ENCODE measurements at places on chromosomes 16 and 17.

DNA sequence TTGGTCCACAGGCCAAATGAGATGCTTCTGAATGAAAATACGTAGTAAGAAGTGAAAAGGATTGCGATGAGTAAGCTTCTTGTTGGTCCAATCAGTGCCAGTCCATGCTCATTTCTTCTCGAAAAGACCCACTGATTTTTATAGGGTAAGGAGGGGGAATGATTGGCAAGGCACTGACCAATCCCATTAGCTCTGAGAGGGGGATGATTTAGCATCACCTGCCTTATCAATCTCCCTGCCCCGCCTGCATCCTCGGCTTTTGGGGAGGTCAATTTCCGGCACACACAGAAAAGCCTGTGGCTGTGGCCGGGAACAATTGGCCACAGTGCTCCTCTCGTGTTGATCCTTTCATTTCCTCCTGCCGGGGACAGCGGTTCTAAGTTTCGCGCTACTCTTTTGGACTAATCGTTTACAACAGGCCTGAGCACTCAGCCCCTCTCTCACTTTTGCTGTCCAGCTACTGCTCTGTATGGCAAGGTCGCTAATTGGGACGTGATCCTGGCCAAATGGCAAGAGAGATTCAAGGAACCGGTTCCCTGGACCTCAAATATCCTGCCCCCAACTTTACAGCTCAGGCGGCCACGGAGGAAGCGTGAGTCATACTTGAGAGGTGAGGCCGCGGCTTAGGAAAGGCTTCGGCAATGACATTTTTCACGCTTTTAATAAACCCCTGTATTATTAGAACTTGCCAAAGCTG, 43.1 kb downstream of the TBX4 start:
- DNase-seq, result no peak

GRCh38 chr17:6498901-6499540, 54.8 kb downstream of the PIMREG start:
- no peak for DNase-seq

DNA sequence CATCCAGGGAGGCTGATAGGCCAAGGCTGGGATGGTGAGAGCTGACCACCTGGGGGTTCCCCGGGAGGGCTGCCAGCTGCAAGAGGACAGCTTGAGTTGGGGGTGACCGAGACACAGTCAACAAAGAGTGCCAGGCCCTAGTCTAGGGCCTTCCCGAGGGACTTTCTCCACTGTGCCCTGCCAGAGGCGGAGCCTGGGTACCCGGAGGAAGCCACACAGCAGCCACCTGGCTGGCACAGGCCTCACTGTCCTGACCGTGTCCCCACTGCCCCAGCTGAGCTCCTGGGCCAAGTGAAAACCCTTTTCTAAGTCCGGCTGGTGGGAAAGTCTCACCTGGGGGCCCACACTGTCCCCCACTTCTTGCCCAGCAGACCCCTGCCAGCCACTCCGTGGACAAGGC, 71.9 kb upstream of the GSE1 start:
- no peak for DNase-seq

GRCh38 chr17:51010173-51010675, 110.4 kb downstream of the SPAG9 start:
- no peak for DNase-seq

- DNase-seq, result no peak
These were observed 405 bp upstream of the CBLN1 start for GRCh38 chr16:49281843-49282642.

DNA sequence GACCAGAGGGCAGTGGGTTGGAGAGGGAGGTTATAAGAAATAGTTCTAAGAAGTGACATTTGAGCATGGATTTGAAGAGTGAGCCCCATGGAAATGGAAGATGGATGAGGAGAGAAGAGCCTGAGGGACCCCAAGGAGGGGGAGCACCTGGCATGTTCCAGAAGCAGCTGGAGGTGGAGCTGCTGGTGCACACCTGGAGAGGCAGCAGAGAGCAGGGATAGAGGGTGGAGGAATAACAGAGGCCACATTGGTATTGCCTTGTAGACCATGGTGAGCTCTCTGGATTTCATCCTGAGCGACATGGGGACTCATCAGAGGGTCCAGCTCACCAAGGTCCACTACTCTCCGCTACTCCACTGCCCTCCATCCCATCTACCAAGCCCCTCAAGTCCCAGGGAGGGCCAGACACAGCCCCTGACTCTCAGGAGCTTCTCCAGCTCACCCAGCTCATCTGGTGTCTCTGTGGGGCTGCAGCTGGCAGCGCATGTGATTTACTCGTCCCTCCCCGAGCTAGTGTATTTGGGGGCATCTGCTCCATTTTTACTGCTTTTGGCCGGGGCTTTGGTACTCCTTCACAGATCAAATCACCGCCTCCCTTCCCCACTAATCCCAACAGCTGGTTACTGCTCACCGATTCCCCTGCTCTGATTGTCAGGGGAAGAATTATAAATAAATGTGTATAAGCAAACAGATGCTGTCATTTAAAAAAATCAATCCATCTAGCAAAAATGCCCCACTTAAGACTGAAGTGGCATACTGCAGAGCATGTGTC, 22.1 kb upstream of the KDM8 start:
- DNase-seq, result no peak

GRCh38 chr17:75499313-75500022, 15.9 kb downstream of the CASKIN2 start:
- DNase-seq, result no peak

DNA sequence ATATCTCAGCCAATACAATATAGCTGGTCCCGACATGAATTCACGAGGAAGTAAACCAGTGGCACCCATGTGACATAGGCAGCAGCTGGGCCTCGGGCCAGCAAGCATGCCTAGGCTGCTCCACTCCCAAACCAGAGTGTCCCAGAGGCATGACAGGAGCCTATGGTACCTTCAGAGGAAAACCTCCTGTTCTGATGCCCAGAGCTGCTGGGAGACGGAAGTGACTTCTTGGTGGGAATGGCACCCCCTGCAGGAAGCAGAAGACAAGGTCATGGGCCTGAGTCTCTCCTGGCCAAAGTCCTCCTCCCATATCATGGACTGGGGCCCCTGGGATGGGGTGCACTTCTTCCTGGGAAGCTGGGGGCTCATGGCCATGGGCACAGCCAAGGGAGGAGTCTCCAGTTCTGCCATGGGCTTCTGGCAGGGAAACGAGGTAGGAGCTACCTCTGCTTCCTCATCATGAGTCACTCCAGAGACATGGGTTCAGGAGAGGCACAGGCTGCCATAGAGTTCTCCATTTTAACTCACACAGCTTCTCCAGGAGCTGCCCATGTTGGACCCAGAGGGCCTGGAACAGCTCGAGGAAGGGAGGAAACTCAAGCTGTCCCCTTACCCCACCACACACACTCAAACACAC, 13.4 kb downstream of the FBF1 start:
- DNase-seq, result no peak

- no peak for DNase-seq
These were observed 500.8 kb downstream of the MAF start for GRCh38 chr16:79099716-79100115.

GRCh38 chr17:28711723-28712031, at the start of gene PROCA1:
Gene PROCA1, minus strand, starts transcription at chr17:28711888. Its CDS starts 228 bp downstream, at chr17:28711660.
- DNase-seq, result no peak

DNA sequence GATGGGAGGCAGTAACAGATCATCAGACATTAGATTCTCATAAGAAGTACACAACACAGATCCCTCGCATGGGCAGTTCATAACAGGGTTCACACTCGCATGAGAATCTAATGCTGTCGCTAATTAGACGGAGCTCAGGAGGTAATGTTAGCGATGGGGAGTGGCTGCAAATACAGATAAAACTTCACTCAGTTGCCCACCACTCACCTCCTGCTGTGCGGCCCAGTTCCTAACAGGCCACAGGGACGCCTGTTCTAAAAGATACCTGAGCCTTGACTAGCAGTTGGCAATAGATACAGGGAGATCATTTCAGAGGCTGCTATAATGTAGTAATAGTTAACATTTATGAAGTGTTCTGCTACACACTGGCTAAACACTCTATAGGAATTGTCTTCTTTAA, 4.9 kb downstream of the PTRH2 start:
- DNase-seq, result no peak

DNA sequence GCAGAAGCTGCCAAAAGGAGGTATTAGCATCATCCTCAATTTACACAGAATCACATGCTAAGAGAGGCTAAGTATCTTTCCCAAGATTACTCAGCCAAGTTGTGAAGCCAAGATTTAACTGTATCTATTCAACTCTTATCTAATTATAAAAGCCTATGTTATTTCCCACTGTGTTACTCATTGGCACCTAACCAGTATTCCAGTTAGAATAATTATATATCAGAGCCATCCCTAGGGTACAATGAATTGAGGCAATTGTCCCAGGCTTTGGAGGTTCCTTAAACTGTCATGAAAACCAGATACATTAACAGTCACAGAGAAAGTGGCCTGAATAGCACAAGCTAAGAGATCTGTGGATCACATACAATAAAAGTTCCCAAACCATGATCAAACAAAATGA, 10.9 kb upstream of the AMFR start:
- DNase-seq, result no peak

DNA sequence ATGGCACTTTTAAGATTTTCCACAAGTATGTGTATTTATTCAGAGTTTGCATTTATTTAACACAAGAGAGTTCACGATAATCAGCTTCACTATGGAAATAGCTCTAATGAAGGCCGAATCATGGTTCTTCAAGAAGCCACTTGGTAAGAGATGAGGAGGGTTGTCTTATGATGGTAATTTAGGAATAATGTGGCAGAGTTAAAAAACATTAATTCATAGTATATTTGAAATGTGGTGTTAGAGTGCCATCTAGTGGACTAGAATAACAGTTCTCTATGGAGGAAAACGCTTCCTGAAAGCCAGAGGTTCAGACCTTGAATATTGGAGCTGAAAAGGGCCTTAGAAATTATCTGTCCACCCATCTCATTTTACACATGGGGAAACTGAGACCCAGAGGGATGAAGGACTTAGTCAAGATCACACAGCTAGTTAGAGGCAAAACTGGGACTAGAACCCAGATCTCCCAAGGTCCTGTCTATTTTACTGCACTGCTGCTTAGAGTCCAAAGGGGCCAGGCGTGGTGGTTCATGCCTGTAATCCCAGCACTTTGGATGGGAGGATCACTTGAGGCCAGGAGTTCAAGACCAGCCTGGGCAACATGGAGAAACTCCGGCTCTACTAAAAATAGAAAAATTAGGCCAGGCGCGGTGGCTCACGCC, 33.8 kb upstream of the KPNB1 start:
- DNase-seq, result no peak

DNA sequence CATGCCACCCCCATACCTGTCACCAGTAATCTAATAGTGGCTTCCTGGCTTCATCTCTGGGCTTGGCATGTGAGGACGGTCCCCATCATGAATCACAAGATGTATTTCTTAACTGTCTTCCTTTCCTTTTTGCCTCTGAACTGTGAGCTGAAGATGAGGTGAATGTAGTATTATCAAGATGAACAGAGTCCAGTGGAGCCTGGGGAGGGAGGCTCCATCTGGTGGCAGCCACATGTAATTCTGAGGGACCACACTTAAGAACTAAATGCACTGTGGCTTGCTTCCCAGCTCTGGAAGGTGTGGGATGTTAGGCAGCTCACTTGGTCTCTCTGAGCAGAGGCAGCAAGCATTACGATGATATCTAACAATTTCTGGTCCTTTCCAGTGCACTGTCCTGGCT, 354.9 kb upstream of the ASIC2 start:
- no peak for DNase-seq

- DNase-seq, result no peak
These were observed 24.2 kb downstream of the MPG start for GRCh38 chr16:102060-102855.

DNA sequence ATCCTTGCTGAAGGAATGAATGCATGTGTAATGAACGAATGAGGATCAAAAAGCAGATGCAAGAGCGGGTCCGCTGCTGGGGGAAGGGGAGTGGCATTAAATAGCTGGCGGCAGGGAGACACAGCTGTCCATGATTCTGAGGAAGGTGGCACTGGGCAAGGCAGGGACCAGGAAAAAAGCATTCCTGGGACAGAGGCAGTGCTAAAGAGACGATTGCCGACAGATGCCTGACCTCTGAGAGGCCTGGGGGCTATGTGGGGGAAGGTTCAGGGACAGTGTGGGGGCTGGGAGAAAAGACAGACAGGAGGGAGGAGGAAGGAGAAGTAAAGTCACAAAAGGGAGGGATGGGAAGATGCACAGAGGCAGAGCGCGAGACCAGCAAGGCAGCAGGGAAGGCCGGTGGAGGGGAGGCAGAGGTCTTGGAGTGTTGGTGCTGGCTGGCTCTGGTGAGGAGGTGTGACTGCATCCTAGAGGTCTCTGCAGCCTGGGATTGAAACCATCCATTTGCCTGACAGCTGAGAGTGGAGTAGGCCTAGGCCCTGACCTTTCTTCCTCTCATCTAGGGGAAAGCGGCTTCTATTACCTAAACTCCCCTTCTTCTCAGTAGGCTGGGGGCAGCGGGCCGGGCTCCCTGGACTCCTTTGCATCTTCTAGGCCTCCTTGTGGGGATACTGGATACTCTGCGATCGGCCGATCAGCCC, 109.9 kb downstream of the SDK2 start:
- DNase-seq, result no peak

GRCh38 chr17:69414408-69415274, at the start of gene MAP2K6:
Gene MAP2K6, plus strand, starts transcription at chr17:69414697. Its CDS starts 288 bp downstream, at chr17:69414985.
- DNase-seq, result peak; percentile 17

- peak; percentile 68 for DNase-seq
These were observed at the start of gene CLCN7 for GRCh38 chr16:1474796-1475551. Gene CLCN7, minus strand, starts transcription at chr16:1475028. Its CDS starts 54 bp downstream, at chr16:1474974.

- no peak for DNase-seq
These were observed at the start of gene GAS2L2 for GRCh38 chr17:35752945-35753764. Gene GAS2L2, minus strand, starts transcription at chr17:35753239. Its CDS starts 389 bp downstream, at chr17:35752850.

- no peak for DNase-seq
These were observed 349.6 kb downstream of the HAPSTR1 start for GRCh38 chr16:9441012-9441411.
